ENCODE measurements at places on chromosomes 5 and 9.

GRCh38 chr9:15553528-15553898 is 670 bp downstream of the CCDC171 start:
- DNase-seq: no peak

- no peak for DNase-seq
Measured at GRCh38 chr5:167254132-167254531, 1037.3 kb upstream of the WWC1 start.

DNA sequence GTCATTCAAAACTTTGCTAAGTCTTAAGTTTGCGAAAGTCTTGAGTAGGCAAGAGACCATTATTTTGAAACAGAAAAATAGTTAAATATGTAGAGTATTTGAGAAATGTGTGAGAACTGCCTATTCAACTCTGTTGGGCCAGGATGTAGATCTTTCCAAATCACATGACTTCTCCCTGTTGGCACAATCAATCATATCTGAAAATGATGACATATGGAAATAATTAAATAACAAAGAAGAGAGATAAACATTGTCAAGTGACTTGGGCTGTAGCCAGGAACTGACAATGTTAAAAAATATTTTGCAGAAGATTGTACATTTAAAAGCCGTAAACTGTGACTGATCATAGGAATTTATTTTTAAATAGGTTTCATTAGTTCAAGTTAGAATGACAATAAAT is 104.6 kb upstream of the IL6ST start:
- DNase-seq: no peak

DNA sequence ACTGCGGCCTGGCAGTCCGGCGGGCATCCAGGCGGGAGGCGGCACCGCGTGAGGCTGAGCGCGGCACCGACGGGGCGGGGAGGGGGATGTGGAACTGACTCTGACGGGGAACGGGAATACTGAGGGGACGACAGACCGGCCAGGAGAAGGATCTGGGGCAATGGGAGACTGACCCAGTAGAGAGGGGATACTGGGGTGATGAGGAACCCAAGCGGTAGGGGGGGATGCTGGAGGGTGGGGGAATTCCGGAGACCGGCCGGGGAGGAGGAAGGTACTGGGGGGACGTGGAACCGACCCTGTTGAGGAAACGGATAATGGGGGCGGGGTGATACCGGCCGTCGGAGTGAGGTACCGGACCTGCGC is 423 bp downstream of the IPPK start:
- no peak for DNase-seq

- DNase-seq: no peak
Measured at GRCh38 chr9:28502741-28503140, 929.5 kb upstream of the C9orf72 start.

DNA sequence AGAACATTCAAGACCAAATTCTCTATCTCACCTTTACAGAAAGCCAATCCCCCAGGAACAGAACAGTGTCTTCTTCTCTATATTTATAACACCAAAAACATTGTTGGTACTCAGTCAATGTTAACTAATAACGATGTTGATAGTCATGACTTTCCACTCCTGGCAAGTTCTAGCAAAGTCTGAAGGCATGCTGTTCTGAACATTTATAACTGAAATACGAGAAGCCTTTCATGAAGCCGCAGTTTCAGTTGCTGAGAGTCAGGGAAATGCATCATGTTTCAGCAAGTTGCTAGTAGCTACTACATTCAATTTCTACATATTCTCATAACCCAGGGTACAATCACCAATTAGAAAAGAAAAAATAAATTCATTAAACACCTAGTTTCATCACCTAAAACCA is 301.4 kb downstream of the PDE4D start:
- no peak for DNase-seq

DNA sequence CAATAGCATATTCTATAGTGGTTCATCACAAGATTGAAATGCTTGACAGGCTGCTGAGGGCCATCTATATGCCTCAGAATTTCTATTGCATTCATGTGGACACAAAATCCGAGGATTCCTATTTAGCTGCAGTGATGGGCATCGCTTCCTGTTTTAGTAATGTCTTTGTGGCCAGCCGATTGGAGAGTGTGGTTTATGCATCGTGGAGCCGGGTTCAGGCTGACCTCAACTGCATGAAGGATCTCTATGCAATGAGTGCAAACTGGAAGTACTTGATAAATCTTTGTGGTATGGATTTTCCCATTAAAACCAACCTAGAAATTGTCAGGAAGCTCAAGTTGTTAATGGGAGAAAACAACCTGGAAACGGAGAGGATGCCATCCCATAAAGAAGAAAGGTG is 43.8 kb downstream of the GCNT1 start:
- no peak for DNase-seq

GRCh38 chr5:14273207-14273767 is 130.1 kb downstream of the TRIO start:
- DNase-seq: no peak

DNA sequence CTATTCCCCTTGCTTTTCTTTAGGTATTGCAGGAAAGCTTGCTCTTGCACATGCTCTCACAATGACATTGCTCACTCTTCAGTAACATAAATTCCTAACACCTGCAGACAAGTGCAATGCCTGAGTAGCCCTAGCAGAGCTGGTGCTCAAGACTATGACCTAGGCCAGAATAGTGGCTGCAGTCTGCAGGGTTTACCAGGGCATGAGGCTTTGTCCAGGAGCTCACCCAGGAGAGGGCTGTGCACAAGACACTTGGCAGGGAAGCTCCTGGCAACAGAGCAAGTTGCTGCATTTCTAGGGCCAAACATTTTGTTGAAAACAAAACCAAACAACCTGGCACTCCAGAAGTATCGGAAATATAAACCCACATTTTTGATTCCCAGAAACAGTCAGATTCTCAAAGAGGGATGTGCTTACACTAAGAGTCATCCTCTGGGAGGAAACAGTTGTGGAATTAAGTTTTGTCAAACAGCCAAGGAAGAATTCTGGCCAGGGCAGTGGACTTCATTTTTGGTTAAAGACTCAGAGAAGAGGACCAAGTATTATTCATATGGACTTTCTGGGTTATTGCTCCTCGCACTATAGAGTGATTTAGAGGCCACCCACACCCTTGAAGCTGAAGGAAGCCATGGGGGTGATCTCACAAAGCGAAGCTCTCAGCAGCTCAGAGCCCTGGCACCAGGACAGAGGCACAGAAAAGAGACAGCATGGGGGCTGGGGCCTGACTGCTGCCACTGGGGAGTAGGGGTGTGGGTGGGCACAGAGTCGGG is 44.9 kb downstream of the MACROH2A1 start:
- no peak for DNase-seq

DNA sequence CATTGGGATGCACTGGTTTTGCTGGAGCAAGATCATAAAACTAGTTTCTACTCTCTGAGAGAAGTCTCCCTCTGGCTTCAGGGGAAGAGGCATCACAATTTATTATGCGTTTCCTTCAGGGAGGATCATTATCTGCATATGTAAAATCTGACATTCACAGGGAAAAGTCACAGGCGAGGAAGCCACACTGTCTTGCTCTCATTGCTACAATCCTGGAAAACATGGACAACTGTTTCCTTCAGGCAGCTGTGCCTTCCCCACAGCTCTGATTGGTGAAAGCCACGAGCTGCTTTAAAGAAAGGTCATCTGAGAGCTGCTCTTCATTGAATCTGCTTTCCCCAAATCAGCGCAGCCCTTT is 397.8 kb downstream of the MED10 start:
- DNase-seq: no peak

- DNase-seq: no peak
Measured at GRCh38 chr5:13034061-13034460, 910.4 kb downstream of the DNAH5 start.
